ENCODE measurements at places on chromosomes 16 and 17. TPM values are rescaled to one million over a fixed set of nuclear protein-coding genes. Genes with fewer than 3 reads are reported as not detected.

TPSB2 gene
- total RNA-seq: not detected

LYRM9 gene
- 5.2 TPM for total RNA-seq

MMP2 gene
- 194 TPM for total RNA-seq

CES5A gene
- total RNA-seq: not detected

DRC3 gene
- 1.0 TPM for total RNA-seq

Data from skeletal muscle tissue (tissue), 5 donors.